ENCODE measurements at places on chromosomes 1 and 21. TPM values are rescaled to one million over a fixed set of nuclear protein-coding genes. Genes with fewer than 3 reads are reported as not detected.

Gene CCDC27
- not detected for total RNA-seq

Gene ADGRL4
- 31.9 TPM for total RNA-seq

Gene TPTE
- total RNA-seq, result not detected

Gene PGBD5
- 5.1 TPM for total RNA-seq

Gene WNT3A
- total RNA-seq, result 10.1 TPM

Gene FALEC
- 1.0 TPM for total RNA-seq

Gene SPATA45
- not detected for total RNA-seq

Gene IL19
- not detected for total RNA-seq

GRCh38 chr1:74468982-74469603 is 43.3 kb downstream of the LRRC53 start:
- H3K27ac ChIP-seq, result no peak overlapping the region
- H3K36me3 ChIP-seq, result no peaks in the 10 kb centered on the region
- no peak for DNase-seq
- H3K4me3 ChIP-seq, result no peak overlapping the region

DNA sequence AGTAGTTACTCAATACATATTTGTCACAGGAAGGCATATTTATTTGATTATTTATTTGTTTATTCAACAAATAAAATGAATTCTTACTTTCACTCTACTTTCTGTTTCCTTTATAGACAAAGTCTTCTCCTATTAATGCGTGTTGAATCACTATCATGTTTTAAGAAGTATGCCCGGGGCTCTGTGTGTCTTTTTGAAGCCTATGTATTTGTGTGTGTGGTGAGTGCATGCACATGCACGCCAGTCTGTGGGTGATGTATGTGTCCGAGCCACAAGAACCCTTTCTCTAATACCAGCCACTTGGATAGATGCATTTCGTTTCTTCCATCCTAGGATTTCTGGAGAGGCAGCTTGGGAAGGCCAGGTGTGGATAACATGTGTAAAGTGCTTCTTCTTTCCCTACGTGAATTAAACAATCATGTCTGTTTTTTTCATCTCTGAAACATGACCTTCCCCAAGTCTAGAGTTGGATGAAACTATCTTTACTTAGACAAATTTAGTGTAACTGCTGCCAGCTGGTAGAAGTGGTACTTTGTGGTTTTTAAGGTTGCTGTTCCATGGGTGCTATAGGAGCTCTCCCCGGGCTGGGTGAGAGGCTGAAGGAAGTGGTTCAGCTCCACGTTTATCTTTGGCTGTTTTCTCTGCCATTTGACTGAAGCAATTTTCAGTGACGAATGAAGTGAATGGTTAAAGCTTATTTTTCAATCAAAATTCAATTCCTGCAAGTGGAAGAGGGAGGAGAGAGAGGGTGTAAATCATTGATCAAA is 46.8 kb upstream of the PPM1J start:
- no peak overlapping the region for H3K27ac ChIP-seq
- DNase-seq, result no peak
- H3K4me1 ChIP-seq, result peaks cover 6% of the 10 kb centered on the region
- no peaks in the 10 kb centered on the region for H3K36me3 ChIP-seq

DNA sequence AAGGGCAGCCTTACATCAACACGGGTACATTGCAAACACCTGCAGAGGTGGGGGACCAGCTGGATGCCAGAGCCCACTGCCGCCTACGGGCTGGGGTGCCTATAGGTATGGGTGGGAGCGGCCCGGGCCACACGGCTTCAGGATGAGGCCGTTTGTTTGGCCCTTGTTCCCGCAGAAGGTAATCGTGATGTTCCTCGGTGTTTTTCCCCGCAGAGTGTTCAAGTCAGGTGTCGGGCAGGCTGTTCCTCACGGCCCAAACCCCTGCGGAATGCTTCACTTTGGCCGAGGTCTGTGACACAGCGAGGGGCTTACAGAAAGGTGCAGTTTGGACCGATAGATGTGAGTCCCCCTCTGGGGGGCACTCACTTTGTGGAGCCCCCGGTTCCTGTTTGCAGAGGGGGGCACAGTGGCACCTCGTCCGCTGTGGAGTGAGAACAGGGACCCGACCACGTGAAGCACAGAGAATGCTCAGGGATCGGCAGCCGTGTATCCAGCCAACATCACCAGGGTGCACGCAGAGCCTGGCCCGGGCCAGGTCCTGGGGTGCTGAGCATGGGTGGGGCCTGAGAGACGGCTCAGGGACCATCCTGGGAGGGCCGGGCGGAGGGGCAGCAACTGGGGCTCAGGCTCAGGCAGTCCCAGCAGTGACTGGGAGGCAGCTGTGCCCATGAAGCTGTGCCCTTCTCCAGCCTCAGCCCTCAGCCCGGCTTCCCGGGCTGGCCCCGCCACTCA is 453 bp upstream of the TTLL10 start:
- H3K27me3 ChIP-seq, result peaks cover 51% of the 10 kb centered on the region
- H3K4me1 ChIP-seq, result no peaks in the 10 kb centered on the region
- H3K4me3 ChIP-seq, result no peak overlapping the region
- no peak for DNase-seq
- no peaks in the 10 kb centered on the region for H3K36me3 ChIP-seq

DNA sequence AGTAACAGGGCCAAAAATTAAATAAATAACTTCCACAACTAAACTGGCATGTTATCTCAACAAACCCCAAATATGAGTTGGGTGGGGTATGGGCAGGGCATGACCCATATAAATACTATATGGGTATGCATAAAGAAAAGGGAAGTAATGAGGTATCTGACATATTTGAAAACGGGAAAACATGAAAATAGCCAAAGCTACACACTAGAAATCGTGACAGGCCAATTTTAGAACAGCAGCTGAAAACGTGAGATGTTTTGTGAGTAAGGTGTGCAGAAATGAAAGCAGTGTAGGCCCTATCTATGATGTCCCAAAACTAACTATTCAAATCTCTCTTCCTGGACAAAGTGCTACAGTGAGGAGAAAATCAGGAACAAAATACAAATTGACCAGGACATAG is 537.9 kb upstream of the NR5A2 start:
- H3K27ac ChIP-seq, result no peak overlapping the region
- no peaks in the 10 kb centered on the region for H3K27me3 ChIP-seq

DNA sequence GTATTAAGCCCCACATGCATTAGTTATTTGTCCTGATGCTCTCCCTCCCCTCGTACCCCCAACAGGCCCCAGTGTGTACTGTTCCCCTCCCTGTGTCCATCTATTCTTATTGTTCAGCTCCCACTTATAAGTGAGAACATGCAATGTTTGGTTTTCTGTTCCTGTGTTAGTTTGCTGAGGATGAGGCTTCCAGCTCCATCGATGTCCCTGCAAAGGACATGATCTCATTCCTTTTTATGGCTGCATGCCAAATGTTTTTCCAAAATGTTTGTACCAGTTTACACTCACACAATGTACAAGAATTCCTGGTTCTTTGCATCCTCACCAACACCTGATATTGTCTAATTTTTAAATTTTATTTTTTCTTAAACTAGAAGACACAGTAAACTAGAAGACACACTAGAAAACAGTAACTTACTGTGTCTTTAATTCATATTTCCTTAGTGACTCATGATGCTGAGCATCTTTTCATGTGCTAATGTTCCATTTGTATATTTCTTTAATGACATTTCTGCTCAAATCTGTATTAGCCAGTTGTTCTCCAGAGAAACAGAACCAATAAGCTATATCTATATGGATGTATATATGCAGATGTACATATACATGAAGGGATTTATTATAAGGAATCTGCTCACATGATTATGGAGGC is 19.4 kb upstream of the USP1 start:
- H3K4me1 ChIP-seq, result no peaks in the 10 kb centered on the region
- H3K27me3 ChIP-seq, result no peaks in the 10 kb centered on the region
- DNase-seq, result no peak
- no peaks in the 10 kb centered on the region for H3K36me3 ChIP-seq

DNA sequence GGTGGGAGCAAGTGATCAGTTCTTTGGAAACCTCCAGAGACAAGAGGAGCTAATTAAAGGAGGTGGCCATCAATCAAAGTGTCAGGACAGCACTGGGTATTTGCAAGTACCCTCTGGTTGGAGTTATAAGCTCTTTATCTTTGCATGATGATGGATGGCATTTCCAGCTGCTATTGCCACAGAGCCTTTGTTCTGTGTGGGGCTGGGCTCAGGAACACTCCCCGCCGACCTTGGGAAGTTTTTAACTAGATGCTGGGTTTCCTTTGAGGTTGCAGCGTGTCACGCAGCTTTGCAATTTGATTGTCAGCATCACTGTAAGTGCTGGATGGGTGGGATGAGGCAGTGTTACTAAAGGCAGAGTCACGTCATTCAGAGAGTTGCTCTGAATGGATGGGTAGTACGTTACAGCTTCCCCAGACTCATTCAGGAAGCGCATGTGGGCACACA is 68.9 kb downstream of the CNIH3 start:
- H3K4me3 ChIP-seq, result no peak overlapping the region
- DNase-seq, result no peak
- H3K36me3 ChIP-seq, result no peaks in the 10 kb centered on the region
- H3K27me3 ChIP-seq, result no peaks in the 10 kb centered on the region

DNA sequence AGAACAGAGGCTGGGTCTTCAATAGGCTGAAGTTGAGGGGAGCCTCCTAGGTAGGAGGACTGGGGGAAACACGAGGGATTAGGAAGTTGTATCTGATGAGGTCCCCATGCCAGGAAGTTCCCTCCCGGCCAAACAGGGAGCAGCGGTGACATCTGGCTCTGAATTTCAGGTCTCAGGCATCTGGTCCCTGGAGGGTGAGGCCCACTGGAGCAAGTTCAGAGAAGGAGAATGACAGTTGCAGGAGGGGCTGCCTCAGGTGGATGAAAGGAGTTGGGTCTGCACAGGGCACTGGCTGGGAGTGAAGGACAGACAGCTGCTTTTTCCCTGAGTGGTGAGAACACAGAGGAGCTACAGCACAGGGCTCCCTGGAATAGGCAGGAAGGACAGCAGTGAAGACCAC is 9.1 kb downstream of the TMEM9 start:
- no peaks in the 10 kb centered on the region for H3K27me3 ChIP-seq
- H3K36me3 ChIP-seq, result peaks cover 64% of the 10 kb centered on the region
- peak; percentile 32 for DNase-seq
- no peaks in the 10 kb centered on the region for H3K4me1 ChIP-seq
- H3K27ac ChIP-seq, result no peak overlapping the region

DNA sequence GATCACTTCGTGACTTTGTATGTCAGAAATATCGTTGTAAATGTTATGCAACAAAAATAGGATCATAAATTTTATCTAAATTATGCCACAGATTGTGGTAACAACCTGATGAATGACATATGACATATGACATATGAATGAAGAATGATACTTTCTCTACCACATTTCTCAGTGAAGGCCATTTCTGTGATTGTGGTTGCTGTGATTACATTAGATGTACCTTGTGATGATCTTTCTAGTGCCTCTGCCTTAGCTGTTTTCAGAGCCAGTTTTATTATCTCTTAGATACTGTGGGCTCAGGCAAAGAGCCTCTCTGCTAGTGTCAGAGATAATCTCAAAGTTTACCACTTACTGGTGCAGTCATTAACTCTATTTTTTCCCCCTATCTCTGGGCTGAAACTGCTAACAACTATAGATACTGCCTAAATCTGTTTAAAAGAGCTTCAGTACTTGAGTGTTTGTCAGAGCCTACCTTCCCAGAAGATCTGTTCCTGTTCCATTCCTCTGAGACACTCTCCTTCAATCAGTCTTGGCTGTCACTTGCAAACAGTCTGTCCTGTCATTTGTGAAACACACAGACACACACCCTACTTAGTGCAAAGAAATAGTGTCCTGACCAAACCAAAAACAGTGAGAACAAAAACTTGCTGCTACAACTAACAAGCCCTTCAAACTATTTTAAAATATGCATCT is 55.5 kb downstream of the HMCN1 start:
- H3K27me3 ChIP-seq, result no peaks in the 10 kb centered on the region
- no peaks in the 10 kb centered on the region for H3K36me3 ChIP-seq
- H3K27ac ChIP-seq, result no peak overlapping the region
- no peak overlapping the region for H3K4me3 ChIP-seq

- no peak overlapping the region for H3K4me3 ChIP-seq
- no peak for DNase-seq
- no peaks in the 10 kb centered on the region for H3K4me1 ChIP-seq
- H3K27ac ChIP-seq, result no peak overlapping the region
Measured at GRCh38 chr1:78277253-78277652, 213.5 kb upstream of the PTGFR start.

- H3K27ac ChIP-seq, result no peak overlapping the region
- no peaks in the 10 kb centered on the region for H3K27me3 ChIP-seq
- H3K4me3 ChIP-seq, result no peak overlapping the region
- peaks cover 11% of the 10 kb centered on the region for H3K4me1 ChIP-seq
- DNase-seq, result no peak
Measured at GRCh38 chr1:116147972-116148371, 36.8 kb downstream of the MAB21L3 start.

- H3K27ac ChIP-seq, result no peak overlapping the region
- no peak for DNase-seq
- H3K4me1 ChIP-seq, result no peaks in the 10 kb centered on the region
- H3K27me3 ChIP-seq, result no peaks in the 10 kb centered on the region
Measured at GRCh38 chr1:222680080-222680479, 32.2 kb downstream of the AIDA start.

GRCh38 chr1:115492880-115493279 is 148.9 kb upstream of the VANGL1 start:
- no peaks in the 10 kb centered on the region for H3K4me1 ChIP-seq
- H3K27me3 ChIP-seq, result no peaks in the 10 kb centered on the region
- no peaks in the 10 kb centered on the region for H3K36me3 ChIP-seq

DNA sequence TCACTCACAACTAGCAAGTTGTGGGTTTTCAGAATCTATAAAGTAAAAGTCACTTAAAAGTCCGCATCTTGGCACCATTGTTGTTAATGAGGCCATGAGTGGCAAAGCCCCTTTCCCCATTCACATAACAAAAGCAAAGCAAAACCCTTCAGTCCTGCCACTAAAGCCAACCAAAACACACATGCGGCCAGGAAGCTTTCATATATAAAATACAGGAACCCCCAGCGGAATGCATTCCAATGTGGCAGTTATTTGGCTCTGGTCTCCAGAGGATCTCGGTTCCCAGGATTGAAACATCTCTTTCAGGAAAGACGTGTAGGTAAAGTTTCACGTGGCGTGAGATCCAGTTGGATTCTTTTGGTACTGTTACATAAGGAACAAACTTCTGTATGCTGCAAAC is 2.5 kb upstream of the LBR start:
- H3K4me3 ChIP-seq, result no peak overlapping the region
- DNase-seq, result no peak
- no peaks in the 10 kb centered on the region for H3K36me3 ChIP-seq
- no peaks in the 10 kb centered on the region for H3K27me3 ChIP-seq

DNA sequence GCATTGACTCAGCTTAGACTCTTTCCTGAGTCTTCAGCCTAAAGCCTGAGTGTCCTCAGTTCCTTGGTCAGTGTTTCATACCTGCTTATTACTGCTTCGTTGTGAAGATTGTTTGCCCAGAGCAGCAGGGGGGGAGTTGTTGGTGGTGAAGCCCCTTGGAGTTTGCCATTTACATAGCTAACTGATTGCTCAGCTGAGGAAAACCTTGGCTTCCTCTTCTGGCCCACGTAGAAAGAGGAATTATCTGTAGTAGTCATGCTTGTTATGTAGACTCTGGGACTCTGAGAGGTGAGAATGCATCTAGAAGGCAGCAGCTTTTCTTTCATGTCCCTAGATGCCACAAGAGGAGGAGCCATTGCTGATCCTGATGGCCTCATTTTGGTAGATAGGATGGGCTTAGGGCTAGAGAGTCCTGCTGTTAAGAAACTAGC is 125.9 kb downstream of the MAST2 start:
- no peaks in the 10 kb centered on the region for H3K27me3 ChIP-seq
- H3K4me1 ChIP-seq, result no peaks in the 10 kb centered on the region
- H3K4me3 ChIP-seq, result no peak overlapping the region
- DNase-seq, result no peak
- H3K36me3 ChIP-seq, result no peaks in the 10 kb centered on the region
- H3K27ac ChIP-seq, result no peak overlapping the region

All from upper lobe of right lung (tissue), 1 donor.